Right atrium auricular region (tissue), 2 donors: ENCODE measurements at places on chromosomes 5 and 9. TPM values are rescaled to one million over a fixed set of nuclear protein-coding genes. Genes with fewer than 3 reads are reported as not detected.
A peak's percentile ranks its signal among the peaks of the same experiment; 100 is the strongest.

Gene APBB3
- total RNA-seq = 8.3 TPM

DNA sequence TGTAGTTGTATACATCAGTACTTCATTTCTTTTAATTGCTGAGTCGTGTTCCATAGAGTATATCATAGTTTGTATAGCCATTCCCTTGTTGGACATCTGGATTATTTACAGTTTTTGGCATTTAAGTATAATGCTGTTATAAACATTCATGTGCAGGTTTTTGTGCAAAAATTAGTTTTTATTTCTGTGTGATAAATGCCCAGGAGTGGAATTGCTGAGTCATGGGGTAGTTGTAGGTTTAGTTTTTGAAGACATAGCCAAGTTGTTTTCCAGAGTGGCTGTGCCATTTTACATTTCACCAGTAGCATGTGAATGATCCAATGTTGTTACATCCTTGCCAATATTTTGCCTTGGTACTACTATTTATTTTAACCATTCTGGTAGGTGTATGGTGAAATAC, 12.5 kb downstream of the ZNF354B start:
- H3K36me3 ChIP-seq = peaks cover 84% of the 10 kb centered on the region
- no peak for DNase-seq
- no peaks in the 10 kb centered on the region for H3K27me3 ChIP-seq
- no peak overlapping the region for H3K27ac ChIP-seq
- no peak overlapping the region for H3K4me3 ChIP-seq

DNA sequence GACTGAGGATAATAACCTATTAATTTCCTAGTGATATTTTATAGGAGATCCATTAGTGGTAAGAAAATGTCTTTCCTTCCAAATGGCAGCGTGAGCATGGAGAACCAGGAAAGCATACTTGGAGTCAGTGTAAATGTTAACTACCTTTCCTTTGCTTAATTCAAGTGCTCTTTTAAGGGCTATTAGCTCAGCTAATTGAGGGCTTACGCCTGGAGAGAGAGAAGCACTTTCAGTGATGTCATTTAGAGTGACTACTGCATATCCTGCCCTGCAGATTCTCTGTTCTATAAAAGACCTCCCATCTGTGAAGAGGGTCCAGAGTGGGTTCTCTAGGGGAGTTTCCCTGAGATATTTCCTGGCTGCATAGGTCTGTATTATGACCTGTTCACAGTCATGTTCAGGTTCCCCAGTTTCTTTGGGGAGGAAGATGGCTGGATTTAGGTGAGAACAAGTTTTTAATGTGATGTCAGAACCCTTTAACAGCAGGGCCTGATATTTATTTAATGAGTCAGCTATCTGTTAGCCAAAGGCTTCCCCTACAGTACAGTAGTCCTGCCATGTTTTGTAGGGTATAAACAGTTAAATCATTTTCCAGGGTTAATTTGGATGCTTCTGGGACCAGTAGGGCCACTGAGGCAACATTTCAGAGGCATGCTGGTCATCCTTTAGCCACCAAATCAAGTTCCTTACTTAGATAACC, 89.6 kb downstream of the TRIM36 start:
- no peaks in the 10 kb centered on the region for H3K4me1 ChIP-seq
- no peak for DNase-seq
- no peaks in the 10 kb centered on the region for H3K36me3 ChIP-seq
- H3K4me3 ChIP-seq = no peak overlapping the region
- H3K27me3 ChIP-seq = no peaks in the 10 kb centered on the region

Gene NR6A1
- 1.9 TPM for total RNA-seq

Gene TTC1
- 77.0 TPM for total RNA-seq

Gene COL15A1
- total RNA-seq = 22.4 TPM

GRCh38 chr9:33698267-33698666, 97.1 kb upstream of the PRSS3 start:
- no peak for DNase-seq
- H3K4me1 ChIP-seq = no peaks in the 10 kb centered on the region
- H3K4me3 ChIP-seq = no peak overlapping the region
- H3K27ac ChIP-seq = no peak overlapping the region
- H3K27me3 ChIP-seq = no peaks in the 10 kb centered on the region

Gene ZDHHC21
- total RNA-seq = 12.1 TPM

Gene PCDHAC2
- total RNA-seq = 3.7 TPM

DNA sequence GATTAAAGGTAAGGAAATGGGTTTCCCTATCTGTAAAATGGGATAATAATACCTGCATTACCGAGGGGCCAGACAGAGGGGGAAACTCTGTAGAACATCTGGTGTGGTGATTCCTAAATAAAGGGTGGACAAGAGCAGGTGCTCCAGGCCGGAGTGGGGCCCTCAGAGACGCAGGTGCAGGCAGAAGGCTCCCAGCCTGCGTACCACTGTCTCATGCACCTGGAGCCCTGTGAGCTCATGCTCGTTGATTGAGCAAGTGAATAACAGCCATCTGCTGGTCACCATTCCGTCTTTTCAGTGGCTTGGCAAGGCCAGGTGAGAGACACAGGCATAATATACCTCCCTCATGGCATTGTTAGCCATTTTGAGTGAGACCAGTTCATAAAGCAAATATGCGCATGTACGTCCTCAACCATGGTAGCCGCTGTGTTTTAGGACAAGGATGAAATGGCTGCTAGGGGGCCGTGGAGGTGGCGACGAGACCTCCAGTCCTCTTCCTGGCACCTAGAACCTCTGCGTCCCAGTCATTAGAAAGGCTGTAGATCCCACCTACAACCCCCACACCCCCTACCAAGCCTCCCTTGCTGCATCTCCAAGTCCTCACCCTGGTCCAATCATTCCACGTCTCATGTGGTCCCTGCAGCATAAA, 198.0 kb upstream of the MVB12B start:
- DNase-seq = peak; percentile 49
- H3K27ac ChIP-seq = no peak overlapping the region
- no peaks in the 10 kb centered on the region for H3K27me3 ChIP-seq
- peaks cover 9% of the 10 kb centered on the region for H3K4me1 ChIP-seq
- no peak overlapping the region for H3K4me3 ChIP-seq

Gene CARTPT
- not detected for total RNA-seq

- H3K4me1 ChIP-seq = peaks cover 15% of the 10 kb centered on the region
- H3K27ac ChIP-seq = no peak overlapping the region
- H3K4me3 ChIP-seq = no peak overlapping the region
- DNase-seq = no peak
- no peaks in the 10 kb centered on the region for H3K36me3 ChIP-seq
These were observed 48.4 kb downstream of the GALNT10 start for GRCh38 chr5:154238776-154239481.

GRCh38 chr9:80383331-80383730, 811.6 kb downstream of the TLE4 start:
- no peaks in the 10 kb centered on the region for H3K36me3 ChIP-seq
- no peak overlapping the region for H3K27ac ChIP-seq
- no peak overlapping the region for H3K4me3 ChIP-seq
- H3K4me1 ChIP-seq = no peaks in the 10 kb centered on the region

Gene SLC34A3
- not detected for total RNA-seq

DNA sequence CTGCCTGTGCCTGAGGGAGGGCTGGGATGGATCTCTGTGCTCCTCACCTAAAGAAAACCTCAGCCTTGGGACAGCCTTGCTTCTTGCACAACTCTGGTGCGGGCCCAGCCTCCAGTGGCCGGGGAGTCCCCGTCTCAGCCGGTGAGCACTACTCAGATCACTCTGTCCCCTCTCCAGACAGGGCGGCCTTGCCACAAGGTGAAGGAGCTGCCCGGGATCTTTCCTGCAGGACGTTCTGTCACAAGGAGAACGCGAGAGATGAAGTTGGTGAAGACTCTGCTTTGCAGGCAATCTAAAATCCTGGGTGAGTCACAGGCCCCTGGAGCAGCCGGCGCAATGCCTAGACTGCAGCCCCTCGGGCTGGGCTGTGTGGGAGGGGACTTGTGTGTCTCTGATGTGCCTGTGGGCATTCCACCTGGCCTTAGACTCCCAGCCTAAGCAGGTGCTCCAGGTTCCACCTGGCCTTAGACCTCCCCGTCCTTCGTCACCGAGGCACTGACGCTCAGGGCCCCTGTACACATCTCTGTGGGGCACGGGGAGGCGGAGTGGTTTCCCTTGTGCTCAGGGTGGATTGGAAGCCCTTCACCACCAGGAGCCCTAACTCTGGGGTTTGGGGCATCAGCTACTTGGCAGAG, 15.2 kb upstream of the IRX4 start:
- H3K27ac ChIP-seq = no peak overlapping the region
- no peak overlapping the region for H3K4me3 ChIP-seq
- DNase-seq = no peak
- H3K4me1 ChIP-seq = no peaks in the 10 kb centered on the region

GRCh38 chr5:154015071-154015693, 23.5 kb downstream of the FAM114A2 start:
- H3K4me3 ChIP-seq = no peak overlapping the region
- no peaks in the 10 kb centered on the region for H3K27me3 ChIP-seq
- H3K36me3 ChIP-seq = peaks cover 9% of the 10 kb centered on the region
- H3K27ac ChIP-seq = peak overlapping the region; percentile 1
- H3K4me1 ChIP-seq = no peaks in the 10 kb centered on the region
- no peak for DNase-seq

Gene TMEM215
- total RNA-seq = not detected

Gene SEMA4D
- total RNA-seq = 14.6 TPM

GRCh38 chr9:3386753-3387152, 139.0 kb downstream of the RFX3 start:
- no peaks in the 10 kb centered on the region for H3K4me1 ChIP-seq
- no peaks in the 10 kb centered on the region for H3K36me3 ChIP-seq
- no peak for DNase-seq

Gene ZBED3
- total RNA-seq = 3.9 TPM

- DNase-seq = no peak
- H3K4me1 ChIP-seq = no peaks in the 10 kb centered on the region
- no peak overlapping the region for H3K27ac ChIP-seq
- H3K4me3 ChIP-seq = no peak overlapping the region
These were observed 504.4 kb upstream of the WWC1 start for GRCh38 chr5:167786871-167787578.

Gene FOXD4L5
- total RNA-seq = not detected

Gene RNF208
- 7.9 TPM for total RNA-seq

Gene HNRNPH1
- 104 TPM for total RNA-seq

Gene TAS2R1
- total RNA-seq = not detected

- H3K4me3 ChIP-seq = no peak overlapping the region
- no peak for DNase-seq
- no peaks in the 10 kb centered on the region for H3K4me1 ChIP-seq
- no peaks in the 10 kb centered on the region for H3K36me3 ChIP-seq
- H3K27me3 ChIP-seq = no peaks in the 10 kb centered on the region
- H3K27ac ChIP-seq = no peak overlapping the region
These were observed 423.6 kb downstream of the CDK5RAP2 start for GRCh38 chr9:120156376-120156775.

Gene NUTM2G
- not detected for total RNA-seq

Gene IFNA21
- total RNA-seq = not detected

Gene PCDHGA7
- total RNA-seq = 4.9 TPM

GRCh38 chr5:145777445-145778063, 57.6 kb downstream of the PRELID2 start:
- DNase-seq = no peak
- H3K4me1 ChIP-seq = no peaks in the 10 kb centered on the region
- H3K27me3 ChIP-seq = no peaks in the 10 kb centered on the region
- H3K4me3 ChIP-seq = no peak overlapping the region
- H3K36me3 ChIP-seq = no peaks in the 10 kb centered on the region

DNA sequence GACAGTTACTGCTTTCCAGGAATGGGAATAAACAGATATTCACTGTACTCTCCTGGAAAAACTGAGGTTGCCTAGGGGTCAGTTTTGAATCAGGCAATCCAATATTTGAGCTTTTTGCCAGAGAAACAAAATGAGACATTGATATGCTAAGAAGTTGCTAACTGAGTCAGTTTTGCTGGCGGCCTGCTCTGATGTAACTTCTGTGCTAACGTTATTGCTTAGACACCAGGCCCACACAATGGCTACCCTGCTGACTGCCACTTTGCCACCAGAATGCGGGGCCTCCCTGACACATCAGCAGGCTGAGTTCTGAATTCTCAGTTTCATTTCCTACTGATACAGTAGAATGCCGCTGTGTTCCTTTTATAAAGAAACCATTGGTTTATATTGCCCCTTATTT, 18.2 kb upstream of the ZNF618 start:
- no peaks in the 10 kb centered on the region for H3K4me1 ChIP-seq
- H3K27me3 ChIP-seq = no peaks in the 10 kb centered on the region
- no peak for DNase-seq

GRCh38 chr9:101787891-101788290, 49.4 kb upstream of the GRIN3A start:
- no peak overlapping the region for H3K27ac ChIP-seq
- H3K36me3 ChIP-seq = no peaks in the 10 kb centered on the region
- no peaks in the 10 kb centered on the region for H3K4me1 ChIP-seq
- no peak overlapping the region for H3K4me3 ChIP-seq
- H3K27me3 ChIP-seq = no peaks in the 10 kb centered on the region

DNA sequence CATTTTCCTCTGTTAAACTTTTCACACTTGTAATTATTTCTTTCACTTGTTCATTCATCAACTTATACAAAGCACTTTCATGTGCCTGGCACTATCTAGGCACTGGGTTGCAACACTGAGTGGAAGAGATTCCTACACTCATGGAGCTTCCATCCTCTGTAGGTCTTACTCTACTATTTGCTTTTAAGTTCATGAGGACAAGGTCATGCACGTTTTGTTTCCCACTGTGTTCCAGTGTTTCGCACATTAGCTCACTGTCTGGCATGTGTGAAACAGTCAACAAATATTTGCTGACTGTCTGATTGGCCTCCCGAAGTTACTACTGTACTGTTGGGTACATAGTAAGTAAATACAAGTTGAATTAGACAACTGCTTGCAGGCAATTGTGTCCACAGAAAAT, 87.9 kb upstream of the IFNK start:
- H3K27me3 ChIP-seq = no peaks in the 10 kb centered on the region
- no peak overlapping the region for H3K4me3 ChIP-seq
- DNase-seq = no peak
- peaks cover 36% of the 10 kb centered on the region for H3K4me1 ChIP-seq

DNA sequence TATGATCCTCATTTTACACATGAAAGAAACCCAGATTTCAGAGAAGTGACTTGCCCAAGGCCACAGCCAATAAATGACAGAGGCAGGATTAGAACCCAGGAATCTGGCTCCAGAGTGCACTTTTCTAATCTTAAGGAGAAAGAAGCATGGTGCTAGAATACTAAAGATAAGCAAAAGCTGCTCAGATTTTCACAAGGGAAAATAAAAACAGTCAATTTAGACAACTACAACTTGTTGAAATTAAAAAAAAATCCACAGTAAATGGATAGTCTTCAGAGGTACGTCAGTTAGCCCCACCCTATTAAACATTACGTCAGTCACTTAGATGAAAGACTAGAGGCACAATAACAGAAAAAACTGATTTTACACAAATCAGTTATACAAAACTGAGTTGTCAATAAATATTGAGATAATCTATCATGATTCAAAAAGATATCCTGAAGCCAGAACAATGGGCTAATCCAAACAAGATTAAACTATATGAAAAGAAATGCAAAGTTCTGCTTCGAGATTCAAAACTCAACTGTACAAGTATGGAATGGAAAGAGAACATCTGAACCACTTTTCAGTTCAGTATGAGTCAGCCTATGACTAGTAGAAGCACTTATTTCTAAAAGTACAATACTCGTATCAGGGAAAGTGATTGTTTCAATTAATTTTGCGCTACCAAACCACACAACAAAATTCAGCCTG, 9.3 kb downstream of the TMEM245 start:
- H3K27ac ChIP-seq = peak overlapping the region; percentile 87
- no peaks in the 10 kb centered on the region for H3K4me1 ChIP-seq
- no peaks in the 10 kb centered on the region for H3K36me3 ChIP-seq
- no peak overlapping the region for H3K4me3 ChIP-seq

Gene ACTBL2
- 0.12 TPM for total RNA-seq

Gene TSLP
- total RNA-seq = 2.3 TPM
